HCEC 1CT (cell line): ENCODE measurements at places on chromosomes 16 and 17.

DNA sequence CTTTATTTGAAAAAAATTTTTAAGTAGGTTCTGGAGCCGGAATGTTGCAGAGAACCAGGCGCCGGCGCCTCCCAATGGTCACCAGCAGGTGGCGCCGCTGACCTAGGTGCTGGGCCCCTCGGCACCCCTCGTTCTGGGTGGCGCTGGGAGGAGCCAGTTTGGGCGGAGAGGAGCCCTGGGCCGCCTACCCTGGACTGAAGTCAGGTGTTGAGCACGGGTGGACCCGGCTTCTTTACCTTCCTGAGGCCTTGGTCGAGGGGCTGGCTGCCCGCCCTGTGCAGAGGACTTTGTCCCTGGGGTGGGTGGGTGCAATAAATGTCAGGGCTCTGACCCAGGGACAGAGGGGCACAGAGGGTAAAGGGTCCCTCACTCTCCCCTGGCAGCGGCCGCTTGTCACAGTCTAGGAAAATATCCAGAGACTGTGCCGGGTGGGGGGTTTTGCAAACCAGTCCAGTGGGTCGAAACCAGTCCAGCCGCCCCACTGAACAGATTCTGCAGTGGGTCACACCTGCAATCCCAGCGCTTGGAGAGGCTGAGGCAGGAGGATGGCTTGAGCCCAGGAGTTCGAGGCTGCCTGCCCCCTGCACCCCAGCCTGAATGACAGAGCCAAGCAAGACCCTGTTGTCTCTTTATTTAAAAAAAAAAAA is 30.1 kb upstream of the TNFRSF13B start:
- DNase-seq: peak; percentile 47

- peak; percentile 81 for DNase-seq
Observed at GRCh38 chr17:77319211-77320043, 178.7 kb downstream of the SEC14L1 start.

GRCh38 chr17:10032118-10032852 is 127.2 kb upstream of the RCVRN start:
- no peak for DNase-seq

GRCh38 chr17:45316434-45317110 is at the start of gene MAP3K14:
TSS of gene MAP3K14 (minus strand) at chr17:45317020. CDS start at chr17:45290745, 26,275 bp downstream.
- DNase-seq: peak; percentile 71

GRCh38 chr17:19262650-19263631 is 25.8 kb downstream of the EPN2 start:
- peak; percentile 47 for DNase-seq

DNA sequence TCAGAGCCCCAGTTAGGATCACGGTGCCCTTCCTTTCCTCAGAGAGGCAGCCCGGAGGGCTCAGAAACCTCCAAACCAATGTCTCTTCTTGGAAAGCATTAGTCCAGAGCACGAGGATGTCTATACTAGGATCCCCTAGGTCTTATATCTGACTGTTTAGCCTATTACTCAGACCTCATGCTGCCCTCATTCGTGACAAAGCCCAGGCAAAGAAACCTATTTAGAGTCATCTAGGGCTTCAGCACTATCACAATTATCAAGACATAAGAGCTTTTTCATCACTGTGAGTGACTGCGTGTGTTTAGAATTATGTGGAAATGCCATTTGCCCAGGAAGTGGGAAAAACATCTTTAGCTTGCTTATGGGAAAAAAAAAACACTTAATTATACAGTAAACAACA is 159.8 kb upstream of the NOL11 start:
- no peak for DNase-seq

- DNase-seq: no peak
Observed at GRCh38 chr17:17780922-17781590, 55.7 kb downstream of the SREBF1 start.

GRCh38 chr16:23930791-23931190 is 95.0 kb downstream of the PRKCB start:
- DNase-seq: no peak

- DNase-seq: no peak
Observed at GRCh38 chr16:57725151-57725550, 10.4 kb upstream of the KATNB1 start.
